Activated CD8-positive, alpha-beta memory T cell treated with anti-CD3 and anti-CD28 coated beads, Interleukin-2, amount 50 U/mL, for 48 hours (primary cell): ENCODE measurements at places on chromosomes 2 and 18.

DNA sequence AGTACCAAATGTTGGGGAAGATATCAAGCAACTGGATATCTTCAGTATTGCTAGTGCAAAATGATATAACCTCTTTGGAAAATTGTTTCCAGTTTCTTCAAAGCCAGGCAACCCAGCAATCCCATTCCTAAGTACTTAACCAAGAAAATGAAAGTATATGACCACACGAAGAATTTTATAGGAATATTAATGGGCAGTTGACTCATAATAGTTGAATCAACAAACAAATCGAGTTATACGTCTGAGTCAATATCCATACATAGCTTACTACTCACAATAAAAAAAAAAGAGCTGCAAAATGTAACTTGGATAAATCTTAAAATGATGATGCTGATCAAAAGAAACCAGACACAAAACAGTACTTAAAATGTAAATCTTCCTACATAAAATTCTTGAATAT lies 810.4 kb downstream of the METTL4 start:
- DNase-seq: no peak

GRCh38 chr2:143645921-143646645 lies 516.9 kb downstream of the ARHGAP15 start:
- no peak for DNase-seq

- DNase-seq: no peak
These were observed 8.0 kb upstream of the SERTAD2 start for GRCh38 chr2:64661741-64662169.

- no peak for DNase-seq
These were observed 80.5 kb downstream of the LYPD6 start for GRCh38 chr2:149410701-149411484.

DNA sequence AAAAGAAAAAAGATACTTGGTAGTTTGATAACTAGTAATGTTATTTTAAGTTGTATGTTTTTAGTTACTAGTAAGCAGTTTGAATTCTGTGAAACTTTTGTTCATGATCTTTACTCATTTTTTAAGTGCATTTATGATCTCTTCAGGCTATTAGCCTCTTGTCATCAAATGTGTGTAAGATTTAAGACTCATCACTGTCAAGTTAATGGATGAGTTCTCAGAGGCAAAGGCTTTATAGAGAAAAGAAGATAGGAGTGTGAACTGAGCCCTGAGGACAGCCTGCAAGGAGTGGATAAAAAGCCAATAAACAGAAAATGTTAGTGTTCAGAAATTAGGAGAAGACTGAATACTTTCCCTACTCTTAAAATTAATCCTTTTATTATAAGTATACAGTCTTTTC lies 13.5 kb downstream of the NDUFV2 start:
- no peak for DNase-seq

GRCh38 chr2:88735133-88735532 lies 43.7 kb downstream of the RPIA start:
- DNase-seq: no peak

- peak; percentile 33 for DNase-seq
These were observed 129.3 kb downstream of the CAPN13 start for GRCh38 chr2:30677861-30678385.

DNA sequence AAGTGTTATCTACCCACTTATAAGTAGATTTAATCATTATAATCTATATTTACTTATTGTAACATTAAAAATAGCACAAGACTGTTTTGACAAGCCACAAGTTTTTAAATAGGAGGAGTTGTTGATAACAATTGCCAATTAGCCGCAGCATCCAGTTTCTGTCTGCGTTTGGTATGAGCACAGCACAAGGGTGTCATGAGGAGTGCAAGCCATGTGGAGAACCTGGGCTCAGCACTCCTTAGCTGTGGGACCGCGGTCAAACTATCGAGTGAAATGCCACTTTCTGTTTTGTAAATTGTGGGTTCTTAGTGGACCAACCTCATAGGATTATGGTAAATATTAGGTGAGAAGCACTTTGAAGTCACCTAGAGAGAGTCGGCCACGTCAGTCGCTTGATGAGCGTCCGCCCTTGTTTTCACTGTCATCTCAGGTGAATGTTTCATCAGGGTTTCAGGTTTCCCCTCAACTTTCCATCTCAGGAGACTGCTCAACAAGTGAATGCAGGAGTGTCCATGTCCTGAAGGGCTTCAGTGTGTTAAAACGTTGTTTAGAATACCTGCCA lies 294.5 kb downstream of the ZNF407 start:
- DNase-seq: no peak

DNA sequence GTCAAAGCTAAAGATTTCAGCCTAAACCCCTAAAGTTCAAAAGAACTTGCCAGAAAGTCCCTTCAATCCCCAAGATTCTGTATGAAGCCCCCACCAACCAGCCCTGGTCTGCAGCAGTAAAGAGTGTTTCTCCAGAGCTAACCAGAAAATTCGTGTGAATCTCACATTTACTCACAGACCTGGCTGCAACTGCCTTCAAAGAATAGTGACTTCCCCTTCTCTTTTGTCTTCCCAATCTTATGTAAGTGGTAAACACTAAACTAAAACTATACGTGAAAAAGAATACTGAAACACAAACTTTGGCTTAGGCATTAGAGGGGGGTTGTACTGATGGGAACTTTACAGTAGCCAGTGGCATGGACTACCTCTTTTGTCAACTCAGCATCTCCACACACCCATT lies 50.6 kb upstream of the SETBP1 start:
- no peak for DNase-seq
